ENCODE measurements at places on chromosomes 1 and 21. TPM values are rescaled to one million over a fixed set of nuclear protein-coding genes. Genes with fewer than 3 reads are reported as not detected.

DNA sequence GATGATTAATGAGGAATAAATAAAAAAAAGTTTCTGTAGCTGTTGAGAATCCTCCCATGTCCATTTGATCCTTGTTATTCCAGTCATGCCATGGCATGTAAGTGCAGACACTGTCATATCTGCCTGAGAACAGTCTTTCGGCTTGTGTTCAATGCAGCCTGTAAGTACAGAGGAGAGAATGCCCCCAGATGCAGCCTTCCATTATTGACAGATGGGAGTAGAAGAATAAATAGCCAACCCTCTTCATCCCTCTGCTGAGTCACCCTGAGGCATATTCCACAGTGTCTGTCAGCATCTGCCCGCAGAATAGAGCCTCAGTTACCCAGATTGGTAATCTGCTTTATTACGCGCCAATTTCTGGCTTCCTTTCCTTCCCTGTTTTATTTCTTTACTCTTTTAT lies 139.4 kb downstream of the LRRC7 start:
- no peak for DNase-seq

Gene HCRTR1
- 0.67 TPM for total RNA-seq

DNA sequence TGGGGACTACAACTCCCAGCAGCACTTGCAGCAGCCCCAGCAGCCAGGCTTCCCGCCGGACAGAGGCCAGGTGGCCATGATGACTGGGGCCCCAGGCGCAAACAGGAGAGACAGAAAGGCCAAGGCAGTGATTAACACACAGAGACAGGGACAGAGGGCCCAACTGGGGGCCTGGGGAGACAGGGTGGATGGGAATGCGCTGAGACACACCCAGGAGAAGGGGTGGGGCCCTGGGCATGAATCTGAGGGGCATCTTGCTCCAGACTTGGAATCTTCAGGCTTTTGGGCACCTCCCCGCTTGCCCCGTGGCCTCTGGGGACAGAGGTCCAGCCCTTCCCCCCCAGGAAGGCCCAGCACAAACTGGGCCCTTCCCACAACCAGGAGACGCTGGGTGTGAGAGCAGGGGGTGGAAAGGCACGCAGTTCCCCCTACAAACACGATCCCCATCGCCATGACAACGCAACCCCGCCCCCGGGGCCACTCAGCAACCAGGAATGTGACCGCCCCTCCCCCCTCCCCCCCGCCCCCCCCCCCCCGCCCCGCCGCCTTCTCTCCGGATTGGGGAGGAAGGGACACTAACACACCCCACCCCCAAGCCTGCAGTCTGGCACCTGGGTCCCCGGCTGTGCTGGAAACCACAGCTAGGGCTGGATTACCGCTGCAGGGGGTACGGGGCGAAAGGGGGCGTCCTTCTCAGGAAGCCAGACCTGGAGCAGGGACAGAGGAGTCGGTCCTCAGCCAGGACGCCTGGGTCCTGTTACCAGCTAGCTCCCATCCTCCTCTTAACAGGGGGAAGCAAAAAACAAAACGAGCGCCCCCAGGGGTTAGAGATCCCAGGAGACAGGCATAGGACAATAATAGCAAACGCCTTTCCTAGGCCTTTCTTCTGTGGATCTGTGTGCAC lies 4.5 kb downstream of the HDGF start:
- peak; percentile 96 for DNase-seq

DNA sequence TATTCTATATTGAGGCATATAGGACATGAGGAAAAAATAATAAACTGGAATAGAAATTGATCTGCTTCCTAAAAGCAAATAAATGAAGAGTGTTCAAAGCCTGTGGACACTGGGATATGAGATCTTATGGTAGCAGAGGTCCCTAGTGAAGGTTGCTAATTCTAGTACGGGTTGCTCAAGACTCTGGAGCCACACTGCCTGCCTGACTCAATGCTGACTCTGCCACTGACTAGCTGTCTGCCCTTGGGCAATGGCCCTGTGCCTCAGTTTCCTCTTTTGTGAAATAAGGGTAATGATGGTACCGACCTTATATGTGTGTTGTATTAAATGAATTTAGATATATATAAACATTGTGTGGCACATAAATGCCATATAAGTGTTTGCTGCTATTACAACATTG lies 59.0 kb upstream of the C1orf53 start:
- DNase-seq = no peak

Gene TBCE
- 18.7 TPM for total RNA-seq

DNA sequence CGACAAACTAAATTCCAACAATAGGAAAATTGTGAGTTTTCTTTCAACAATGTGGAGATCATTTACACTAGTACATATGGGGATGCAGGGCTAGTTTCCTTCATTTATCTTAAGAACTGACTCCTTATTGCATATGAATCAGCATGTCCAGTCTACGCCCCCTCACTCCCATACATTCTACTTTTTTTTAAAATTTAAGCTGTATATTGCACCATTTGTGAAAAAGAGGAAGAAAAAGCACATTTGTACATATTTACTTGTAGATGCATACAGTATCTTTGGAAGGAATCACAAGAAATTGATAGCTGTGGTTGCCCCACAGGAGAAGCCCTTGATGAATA lies 15.9 kb downstream of the VPS26C start:
- no peak for DNase-seq

DNA sequence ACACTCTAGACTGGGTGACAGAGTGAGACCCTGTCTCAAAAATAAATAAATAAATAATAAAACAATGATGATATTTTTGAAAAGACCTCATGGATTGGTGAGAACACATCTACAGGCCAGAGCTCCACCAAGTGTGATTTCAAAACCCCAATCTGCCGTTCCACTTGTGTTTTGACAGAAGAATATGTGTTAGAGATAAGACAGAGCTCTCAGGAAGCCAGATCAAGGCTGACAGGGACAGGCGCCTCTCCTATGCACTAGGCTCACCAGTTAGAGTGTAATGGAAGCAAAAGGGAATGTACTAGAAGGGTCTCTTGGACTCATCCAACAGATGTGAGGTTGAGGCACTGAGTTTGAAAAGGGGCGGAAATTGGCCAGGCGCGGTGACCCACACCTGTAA lies 110.7 kb upstream of the ERRFI1 start:
- no peak for DNase-seq

GRCh38 chr21:29121759-29122158 lies 8.7 kb upstream of the MAP3K7CL start:
- DNase-seq = no peak

Gene XCL1
- 0.67 TPM for total RNA-seq

GRCh38 chr1:192159781-192160180 lies 1.5 kb downstream of the RGS18 start:
- DNase-seq = no peak

Gene PSMB4
- total RNA-seq = 175 TPM

Gene KIRREL1
- 10.0 TPM for total RNA-seq

Gene SPRR3
- not detected for total RNA-seq

Data from left ventricle myocardium superior (tissue), 1 donor.